ENCODE measurements at places on chromosomes 12 and 14.
A peak's percentile ranks its signal among the peaks of the same experiment; 100 is the strongest.

GRCh38 chr12:112595410-112595809 lies 176.7 kb downstream of the PTPN11 start:
- DNase-seq: no peak

- peak; percentile 44 for DNase-seq
Measured at GRCh38 chr14:55301437-55302121, 30.4 kb downstream of the FBXO34 start.

- DNase-seq: peak; percentile 86
Measured at GRCh38 chr12:54030889-54031471, 1.9 kb upstream of the HOXC5 start.

DNA sequence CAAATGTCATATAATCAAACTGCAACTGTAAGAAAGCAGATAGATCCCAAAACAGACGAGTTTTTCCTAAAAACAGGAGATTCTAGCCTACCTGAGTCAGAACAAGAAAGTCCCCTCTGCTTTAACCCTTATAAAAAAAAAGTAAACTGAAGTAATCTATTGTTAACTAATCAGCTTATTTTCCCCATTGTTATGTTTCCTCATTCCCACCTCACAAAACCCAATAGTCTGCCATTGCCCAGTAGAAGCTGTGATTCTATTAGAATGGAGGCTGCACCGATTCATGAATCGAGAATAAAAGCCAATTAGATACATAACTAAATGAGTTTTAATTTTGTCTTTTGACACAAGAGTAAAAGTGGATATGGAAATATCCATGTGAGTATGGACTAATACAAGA lies 115.4 kb downstream of the MED13L start:
- DNase-seq: no peak

GRCh38 chr12:69900720-69901131 lies 75.7 kb downstream of the MYRFL start:
- peak; percentile 65 for DNase-seq

- no peak for DNase-seq
Measured at GRCh38 chr12:67681941-67682620, 33.5 kb downstream of the DYRK2 start.

DNA sequence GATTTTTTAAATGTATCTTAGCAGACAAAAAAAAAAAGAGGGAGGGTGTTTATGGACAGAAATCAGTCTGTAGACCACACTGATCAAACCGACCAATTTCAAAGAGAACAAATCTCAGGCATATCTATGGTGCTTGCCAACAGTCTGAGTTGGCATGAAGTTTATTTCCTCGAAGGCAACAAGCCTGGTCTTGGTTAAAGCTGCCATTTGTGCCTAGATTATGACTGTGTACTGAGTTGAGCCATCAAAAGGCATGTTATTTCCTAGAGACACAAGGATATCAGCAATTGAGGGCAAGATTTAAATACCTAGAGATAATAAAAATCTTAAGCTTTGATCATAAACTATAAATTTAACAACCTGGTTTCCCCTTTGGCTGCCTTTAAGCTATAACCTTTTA lies 119.2 kb downstream of the SLC2A13 start:
- no peak for DNase-seq

- no peak for DNase-seq
Measured at GRCh38 chr12:42729535-42729900, 140.0 kb upstream of the PRICKLE1 start.

DNA sequence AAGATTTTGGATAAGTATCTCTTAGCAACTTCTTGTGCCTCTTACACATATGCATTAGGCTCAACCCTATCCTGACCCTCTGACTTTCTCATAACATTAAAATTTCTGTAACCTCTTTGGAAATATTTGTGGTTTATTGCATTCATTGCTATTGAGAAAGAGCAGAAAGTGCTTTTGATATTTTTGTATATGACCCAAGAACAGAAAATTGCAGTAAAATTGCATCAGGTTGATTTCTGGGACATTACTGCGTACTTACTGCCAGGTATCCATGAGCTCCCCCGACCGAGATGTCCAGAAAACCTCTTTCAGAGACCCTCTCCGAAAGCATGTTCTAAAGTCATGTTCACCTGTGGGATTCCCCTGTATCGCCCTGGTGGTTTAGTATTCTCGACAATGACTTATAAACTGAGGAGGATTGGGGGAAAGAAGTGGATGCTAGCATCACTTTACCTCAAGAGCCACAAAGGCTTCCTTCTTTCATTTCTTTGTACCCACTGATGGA lies 14.5 kb upstream of the IL22 start:
- peak; percentile 96 for DNase-seq

DNA sequence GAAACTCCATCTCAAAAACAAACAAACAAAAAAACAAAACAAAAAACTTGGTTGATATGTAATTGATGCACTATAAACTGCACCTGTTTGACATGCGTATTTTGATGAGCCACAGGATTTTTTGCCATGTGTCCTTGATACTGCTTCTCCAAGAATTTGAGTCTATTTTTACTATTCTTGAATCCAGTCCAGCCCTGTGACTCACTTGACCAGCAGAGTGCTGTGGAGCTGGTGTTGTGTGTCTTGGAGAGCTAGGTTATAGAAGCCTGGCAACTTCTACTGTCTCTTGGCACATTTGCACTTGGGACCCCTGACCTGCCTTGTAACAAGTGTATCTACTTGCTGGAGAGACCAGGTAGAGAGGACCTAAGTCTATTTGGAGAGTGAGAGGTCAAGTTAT lies 52.0 kb downstream of the KLRG1 start:
- DNase-seq: peak; percentile 30

- no peak for DNase-seq
Measured at GRCh38 chr12:94676031-94676641, 25.8 kb upstream of the TMCC3 start.

DNA sequence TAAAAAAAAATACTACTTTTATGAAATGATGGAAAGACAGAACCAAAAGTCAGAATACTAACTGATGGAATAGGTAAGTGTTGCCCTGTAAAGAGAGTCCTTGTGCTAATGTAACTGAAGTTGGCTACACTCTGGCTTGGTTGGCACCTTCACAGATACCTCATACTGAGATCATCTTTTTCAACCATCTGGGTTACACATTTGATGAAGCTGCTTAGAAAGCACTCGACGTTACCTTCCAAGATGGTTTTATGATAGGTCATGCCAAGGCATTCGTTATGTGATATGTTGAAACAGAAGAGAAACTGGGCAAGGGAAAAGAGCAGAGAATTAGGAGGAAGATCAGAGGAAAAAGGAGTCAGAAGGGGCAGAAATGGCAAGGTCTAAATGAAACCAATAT lies 203.8 kb downstream of the ADAMTS20 start:
- peak; percentile 8 for DNase-seq

GRCh38 chr12:90020881-90021280 lies 312.2 kb upstream of the ATP2B1 start:
- no peak for DNase-seq

DNA sequence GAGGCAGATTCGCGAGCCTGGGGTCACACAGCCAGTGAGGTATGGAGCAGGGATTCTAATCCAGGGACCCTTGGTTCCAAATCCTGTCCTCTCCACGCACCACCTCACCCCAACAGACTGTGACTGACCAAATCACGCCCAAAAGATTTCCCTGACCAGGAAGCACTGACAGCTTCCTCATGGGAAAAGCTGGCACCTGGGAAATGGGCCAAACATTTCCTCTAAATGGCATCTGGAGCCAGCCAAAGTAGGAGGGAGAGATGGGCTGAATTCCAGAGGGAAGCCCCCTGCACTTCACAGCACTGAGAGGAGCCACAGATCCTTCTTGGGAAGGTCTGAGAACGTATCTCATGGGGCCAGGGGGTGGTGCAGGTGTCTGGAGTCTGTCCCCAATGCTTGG lies 28.8 kb downstream of the CCDC92 start:
- no peak for DNase-seq

DNA sequence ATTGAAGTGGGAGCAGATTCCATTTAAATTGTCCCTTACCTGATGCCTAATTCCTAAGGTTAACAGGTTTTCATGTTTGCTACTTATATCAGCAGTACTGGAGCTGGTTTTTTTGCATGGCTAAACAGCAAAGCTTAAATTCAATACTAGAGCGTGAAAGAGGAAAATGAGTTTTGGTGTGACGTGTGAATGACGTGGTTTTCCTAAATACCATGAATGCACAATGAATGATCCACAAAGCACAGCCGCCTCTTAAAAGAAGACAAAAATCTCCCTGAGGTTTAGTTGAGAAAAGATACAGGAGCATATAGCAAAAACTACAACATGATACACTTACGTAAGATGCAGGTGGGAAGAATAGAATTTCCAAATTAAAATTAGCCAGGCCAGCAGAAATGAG lies 731.1 kb downstream of the DIO2 start:
- no peak for DNase-seq

DNA sequence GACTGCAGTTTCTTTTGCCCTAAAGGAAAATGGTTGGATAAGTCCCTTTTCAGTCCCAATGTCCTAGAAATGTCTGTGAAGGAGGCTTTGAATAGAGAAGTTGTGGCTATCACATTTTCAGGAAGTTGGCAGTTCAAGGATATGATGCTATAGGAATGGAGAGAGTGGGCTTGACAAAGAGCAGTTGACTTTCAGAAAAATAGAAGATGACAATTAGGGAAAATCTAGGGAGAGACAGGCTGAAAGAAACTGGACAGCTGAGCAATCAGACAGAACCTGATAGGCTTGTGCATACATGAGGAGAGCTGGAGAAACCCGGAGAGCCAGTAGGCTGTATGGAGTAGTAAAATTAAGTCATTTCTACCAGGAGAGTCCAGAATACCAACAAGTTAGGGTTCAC lies 50.5 kb downstream of the LMNTD1 start:
- DNase-seq: no peak

GRCh38 chr12:108884116-108885012 lies 4.5 kb downstream of the DAO start:
- peak; percentile 4 for DNase-seq

GRCh38 chr12:16893426-16893825 lies 287.5 kb upstream of the LMO3 start:
- no peak for DNase-seq

DNA sequence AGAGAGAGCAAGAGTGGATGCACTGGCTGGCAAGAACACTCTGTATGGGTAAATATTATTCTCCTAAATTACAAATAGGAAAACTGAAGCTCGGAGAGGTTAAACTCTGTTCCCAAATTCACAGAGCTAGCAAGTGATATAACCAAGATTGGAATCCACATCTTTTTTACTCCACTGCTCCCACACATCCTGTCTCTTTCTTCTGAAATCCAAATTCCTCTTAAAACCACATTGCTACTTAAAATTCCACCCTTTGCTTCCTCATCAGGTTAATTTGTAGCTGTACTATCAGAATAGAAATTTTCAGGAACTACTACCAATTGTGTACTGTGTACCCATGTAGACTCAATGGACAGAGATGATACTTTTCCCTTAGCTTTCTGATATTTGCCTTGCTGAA lies 74.4 kb downstream of the ARMH4 start:
- DNase-seq: peak; percentile 84

- DNase-seq: no peak
Measured at GRCh38 chr14:56237398-56237797, 119.2 kb downstream of the PELI2 start.

DNA sequence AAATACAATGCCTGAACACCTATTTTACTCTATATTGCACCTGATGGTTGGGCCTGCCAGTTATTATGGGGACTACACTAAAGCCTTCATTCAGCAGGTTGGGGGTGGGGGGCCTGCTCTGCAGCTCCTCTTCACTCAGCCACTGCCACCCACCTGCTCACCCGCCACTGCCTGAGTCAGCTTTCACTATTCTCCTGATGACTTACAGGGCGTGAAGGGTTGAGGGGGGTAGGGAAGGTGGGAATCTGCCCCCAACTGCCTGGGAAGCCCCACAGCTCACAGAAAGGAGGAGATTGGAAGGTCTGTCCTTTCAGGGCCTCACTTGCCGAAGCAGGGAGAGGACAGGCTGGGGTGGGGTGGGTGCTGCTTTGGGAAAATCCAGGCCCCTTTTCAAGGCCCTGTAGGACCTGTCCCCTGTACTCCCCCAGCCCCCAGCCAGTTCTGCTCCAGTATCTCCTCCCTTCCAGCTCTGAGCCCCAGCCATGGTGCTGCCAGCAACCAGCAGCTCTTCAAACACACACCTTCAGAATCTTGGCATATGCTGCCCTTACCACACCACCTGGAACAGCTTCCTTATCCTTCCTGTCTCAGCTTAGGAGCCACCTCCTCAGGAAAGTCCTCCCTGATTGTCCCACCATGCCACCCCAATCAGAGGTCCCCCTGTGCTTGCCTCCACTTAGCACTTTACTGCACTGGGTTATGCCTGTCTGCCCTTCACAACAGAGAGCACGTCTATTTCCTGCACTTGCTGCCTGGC lies 33.1 kb downstream of the IRF2BPL start:
- no peak for DNase-seq

DNA sequence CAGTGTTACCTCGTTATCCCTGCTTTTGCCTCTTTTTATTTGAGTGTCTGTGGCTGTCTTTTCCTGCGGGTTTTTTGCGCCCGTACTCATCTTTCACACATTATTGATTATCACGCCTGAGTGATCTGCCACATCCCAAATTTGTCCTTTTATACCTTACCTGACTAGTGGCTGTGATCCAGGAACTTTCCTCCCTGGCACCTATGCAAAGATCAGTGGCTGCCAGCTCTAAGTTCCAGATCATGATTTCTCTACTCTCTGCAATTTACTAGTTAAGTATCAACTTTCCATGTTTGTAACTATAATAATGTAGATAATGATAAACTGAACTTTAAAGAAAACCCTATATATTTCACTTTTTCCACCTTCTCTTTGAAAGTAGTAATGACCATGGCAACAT lies 36.9 kb downstream of the PLEKHA5 start:
- no peak for DNase-seq

DNA sequence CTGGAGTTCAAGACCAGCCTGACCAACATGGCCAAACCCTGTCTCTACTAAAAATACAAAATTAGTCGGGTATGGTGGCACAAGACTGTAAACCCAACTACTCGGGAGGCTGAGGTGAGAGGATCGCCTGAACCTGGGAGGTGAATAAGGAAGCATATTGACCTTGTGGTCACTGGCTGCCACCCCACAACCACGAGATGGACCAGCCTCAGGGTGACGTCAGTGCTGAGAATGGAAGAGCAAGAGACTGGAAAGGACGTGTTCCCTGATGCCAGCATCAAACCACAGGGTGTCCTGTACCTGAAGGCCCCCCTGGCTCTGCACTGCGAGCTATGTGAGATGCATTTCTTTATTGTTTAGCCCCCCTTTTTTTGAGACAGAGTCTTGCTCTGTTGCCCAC lies 45.9 kb upstream of the BDKRB2 start:
- no peak for DNase-seq

- DNase-seq: peak; percentile 91
Measured at GRCh38 chr12:51592034-51592705, 1.1 kb downstream of the SCN8A start.

DNA sequence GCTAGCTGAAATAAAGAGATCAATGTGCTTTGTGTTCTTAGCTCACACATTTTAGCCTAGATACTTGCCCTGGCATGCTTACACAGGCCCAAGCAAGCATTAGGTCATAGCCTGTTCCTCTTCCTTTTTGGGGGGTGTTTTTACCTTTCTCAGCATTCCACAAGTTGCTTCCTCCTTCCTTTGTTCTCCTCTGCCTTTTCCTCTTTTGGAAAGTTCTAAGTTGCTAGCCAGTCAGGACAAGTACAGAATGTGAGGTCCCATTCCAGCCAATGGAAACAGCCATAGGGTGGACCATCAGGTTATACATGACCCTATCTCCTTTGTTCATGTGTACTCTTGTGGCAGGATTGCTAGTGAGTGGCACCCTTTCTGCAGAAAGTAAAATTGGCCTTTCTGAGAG lies 154.9 kb downstream of the RASSF9 start:
- no peak for DNase-seq

GRCh38 chr12:132140501-132140900 lies 3.6 kb downstream of the DDX51 start:
- DNase-seq: no peak

GRCh38 chr12:116423094-116423493 lies 136.1 kb upstream of the MAP1LC3B2 start:
- peak; percentile 88 for DNase-seq

GRCh38 chr12:105539735-105540134 lies 209.2 kb downstream of the C12orf75 start:
- peak; percentile 48 for DNase-seq
